ENCODE measurements at places on chromosomes 16 and 17.

DNA sequence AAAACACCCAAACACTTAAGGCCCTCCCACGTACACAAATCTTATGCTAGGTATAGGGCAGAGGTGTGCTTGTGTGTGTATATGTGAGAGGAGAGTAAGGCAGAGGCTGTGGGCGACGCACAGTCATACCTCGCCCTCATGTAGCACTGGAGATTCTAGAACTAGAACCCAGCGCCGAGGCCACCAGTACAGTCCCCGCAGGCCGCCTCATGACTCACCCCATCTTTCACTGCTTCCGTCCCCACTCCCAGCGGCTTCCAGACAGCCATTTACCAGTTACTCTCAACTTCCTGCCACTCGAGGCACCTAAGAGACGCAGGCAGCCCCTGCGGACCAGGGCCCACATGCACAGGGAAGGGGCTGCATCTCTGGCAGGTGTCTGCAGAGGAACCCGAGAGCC is 23.2 kb upstream of the CYTH1 start:
- DNase-seq: no peak

GRCh38 chr16:48117217-48118105 is 38.3 kb downstream of the ABCC12 start:
- no peak for DNase-seq

DNA sequence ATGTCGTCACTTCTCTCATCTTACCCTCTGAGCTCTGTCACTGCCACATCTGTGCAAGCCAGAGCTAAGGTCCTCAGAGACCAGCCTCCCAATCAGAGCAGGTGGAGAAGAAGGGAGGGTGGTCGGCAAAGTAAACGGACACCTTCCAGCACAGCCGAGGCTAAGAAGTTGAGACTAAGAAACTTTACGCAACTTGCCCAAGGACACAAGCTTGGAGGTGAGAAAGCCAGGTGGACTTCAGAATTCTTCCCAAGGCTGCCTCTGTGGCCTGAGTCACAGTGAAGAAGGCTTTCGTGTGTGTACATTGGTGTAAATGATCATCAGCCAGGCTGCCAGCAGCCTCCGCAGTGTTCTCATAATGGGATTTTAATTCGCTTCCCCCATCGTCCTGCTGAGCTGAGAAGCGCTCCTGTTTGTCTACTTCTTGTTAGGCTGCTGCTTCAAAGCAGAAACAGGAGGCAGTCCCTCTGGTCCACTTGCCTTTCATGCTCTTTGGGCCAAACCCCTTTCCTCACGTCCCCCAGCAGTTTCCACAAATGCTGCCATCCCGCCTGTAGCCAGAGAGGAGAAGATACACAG is 125.0 kb upstream of the RPL38 start:
- no peak for DNase-seq

GRCh38 chr16:14448879-14449278 is 181.2 kb downstream of the PARN start:
- DNase-seq: no peak

GRCh38 chr17:14098246-14098645 is 28.9 kb downstream of the COX10 start:
- DNase-seq: no peak
